OCI-LY7 (cell line): ENCODE measurements at places on chromosomes 1 and 21. TPM values are rescaled to one million over a fixed set of nuclear protein-coding genes. Genes with fewer than 3 reads are reported as not detected.

GRCh38 chr21:43927591-43928221 is 62.7 kb downstream of the AGPAT3 start:
- no peak for DNase-seq

DNA sequence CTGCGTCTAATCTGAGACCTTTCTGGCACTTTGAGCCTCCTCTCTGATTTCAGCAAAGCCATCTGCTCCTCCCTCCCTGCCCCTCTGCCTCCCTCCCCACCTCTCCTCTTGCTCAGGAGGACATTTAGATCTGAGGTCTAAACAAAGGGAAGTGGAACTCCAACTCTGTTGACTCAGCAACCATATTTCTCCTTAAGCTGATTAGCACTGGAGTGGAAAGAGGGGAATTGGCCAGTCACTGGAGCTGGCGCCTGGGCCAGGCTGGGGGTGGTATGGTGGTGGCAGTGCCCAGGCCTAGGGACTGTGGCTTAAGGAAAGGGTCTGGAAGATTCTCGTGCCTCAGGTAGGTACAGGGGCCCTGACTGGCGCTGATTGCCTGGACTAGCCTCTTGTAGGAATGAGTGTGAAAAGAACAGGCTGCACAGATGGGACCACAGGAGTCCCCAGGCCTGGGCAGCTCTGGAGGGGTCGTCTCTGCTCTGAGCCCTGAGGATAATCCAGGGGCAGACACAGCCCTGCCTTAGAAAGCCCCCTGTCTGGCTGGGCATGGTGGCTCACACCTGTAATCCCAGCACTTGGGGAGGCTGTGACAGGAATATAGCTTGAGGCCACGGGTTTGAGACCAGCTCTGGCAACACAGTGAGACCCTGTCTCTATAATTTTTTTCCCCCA is 11.9 kb downstream of the SH2D2A start:
- no peak for DNase-seq

- DNase-seq = no peak
These were observed 10.1 kb upstream of the TMEM52 start for GRCh38 chr1:1929102-1929638.

DNA sequence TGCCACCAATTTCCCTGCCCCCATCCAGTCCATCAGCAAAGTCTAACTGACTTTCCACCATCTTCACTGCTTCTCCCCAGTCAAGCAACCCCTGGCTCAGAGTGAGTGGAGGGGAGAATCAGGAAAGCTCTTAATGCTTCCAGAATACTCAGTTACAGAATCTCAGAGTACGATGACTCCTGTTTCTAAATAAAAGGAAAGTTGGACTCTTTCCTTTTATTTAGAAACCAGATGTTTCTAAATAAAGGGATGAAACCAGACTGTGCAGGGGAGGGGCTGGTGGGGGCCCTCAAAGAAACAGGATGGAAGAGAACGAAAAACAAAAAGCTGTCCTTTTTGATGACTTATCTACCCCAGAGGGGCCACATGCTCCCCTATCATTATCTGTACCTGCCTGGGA is 85.2 kb upstream of the PPM1J start:
- DNase-seq = no peak

- DNase-seq = no peak
These were observed 15.1 kb downstream of the NEK7 start for GRCh38 chr1:198171667-198172540.

The SLC44A5 gene
- not detected in 2 replicates for total RNA-seq

GRCh38 chr1:117732065-117732797 is 126.4 kb downstream of the TENT5C start:
- DNase-seq = no peak

DNA sequence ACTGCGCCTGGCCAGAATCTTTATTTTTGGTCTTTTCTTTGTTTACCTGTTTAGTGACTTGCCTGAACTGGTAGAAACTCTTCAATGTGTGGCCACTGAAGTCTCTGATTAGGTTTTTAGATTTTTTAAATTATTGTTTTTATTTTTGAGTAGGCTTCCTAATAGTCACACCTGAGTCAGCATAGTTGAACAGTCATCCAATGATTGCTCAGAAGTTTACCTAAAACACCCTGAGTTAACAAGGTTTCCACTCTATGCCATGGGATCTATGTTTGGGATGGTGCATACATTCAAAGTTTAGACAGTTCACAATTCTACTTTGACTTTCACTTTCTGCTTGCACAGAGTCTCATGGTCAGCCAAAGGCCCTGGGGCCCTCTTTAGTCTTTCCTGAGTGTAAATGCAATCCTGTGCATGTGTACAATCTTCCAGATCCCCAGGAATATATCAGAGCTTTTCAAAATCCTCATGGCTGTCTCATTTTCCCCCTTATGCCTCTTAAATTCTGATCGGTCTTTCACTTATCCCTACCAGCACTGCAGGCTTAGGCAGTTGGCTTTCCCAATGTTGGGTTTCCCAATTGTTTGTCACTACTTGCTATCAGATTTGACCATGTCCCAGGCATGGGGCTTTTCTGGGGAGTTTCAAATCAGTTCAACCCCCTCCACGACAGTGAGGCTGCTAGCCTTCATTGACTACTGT is 114.4 kb upstream of the RAB3GAP2 start:
- no peak for DNase-seq

GRCh38 chr1:193569096-193569982 is 382.9 kb upstream of the B3GALT2 start:
- DNase-seq = no peak

The FCRL6 gene
- total RNA-seq = not detected in 2 replicates

DNA sequence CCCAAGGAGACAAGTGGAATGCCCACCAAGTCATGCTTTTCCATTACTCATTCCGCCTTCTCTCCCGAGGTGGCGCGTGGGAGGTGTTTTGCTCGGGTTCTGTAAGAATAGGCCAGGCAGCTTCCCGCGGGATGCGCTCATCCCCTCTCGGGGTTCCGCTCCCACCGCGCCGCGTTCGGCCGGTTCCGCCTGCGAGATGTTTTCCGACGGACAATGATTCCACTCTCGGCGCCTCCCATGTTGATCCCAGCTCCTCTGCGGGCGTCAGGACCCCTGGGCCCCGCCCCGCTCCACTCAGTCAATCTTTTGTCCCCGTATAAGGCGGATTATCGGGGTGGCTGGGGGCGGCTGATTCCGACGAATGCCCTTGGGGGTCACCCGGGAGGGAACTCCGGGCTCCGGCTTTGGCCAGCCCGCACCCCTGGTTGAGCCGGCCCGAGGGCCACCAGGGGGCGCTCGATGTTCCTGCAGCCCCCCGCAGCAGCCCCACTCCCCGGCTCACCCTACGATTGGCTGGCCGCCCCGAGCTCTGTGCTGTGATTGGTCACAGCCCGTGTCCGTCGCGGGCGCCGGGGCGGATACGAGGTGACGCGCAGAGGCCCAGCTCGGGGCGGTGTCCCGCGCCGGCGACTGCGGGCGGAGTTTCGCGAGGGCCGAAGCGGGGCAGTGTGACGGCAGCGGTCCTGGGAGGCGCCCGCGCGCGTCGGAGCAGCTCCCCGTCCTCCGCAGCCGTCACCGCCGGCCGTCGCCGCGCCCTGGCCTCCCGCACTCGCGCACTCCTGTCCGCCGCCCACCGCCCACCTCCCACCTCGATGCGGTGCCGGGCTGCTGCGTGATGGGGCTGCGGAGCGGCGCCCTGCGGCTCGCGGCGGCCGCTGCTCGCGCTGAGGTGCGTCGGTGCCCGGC is at the start of gene KIF1B:
TSS of gene KIF1B (plus strand) at position 666 of the 906 bp plus-strand sequence. CDS start 21,759 bp downstream, outside the sequence.
- DNase-seq = peak; percentile 97

- DNase-seq = no peak
These were observed 3.6 kb upstream of the ZNF672 start for GRCh38 chr1:248834343-248834940.

- DNase-seq = peak; percentile 91
These were observed 817 bp upstream of the PMVK start for GRCh38 chr1:154937085-154937987.

The CYP4A22 gene
- total RNA-seq = not detected in 2 replicates

GRCh38 chr1:225878282-225878681 is 3.9 kb downstream of the TMEM63A start:
- DNase-seq = no peak

GRCh38 chr1:10965546-10966226 is 46.8 kb upstream of the TARDBP start:
- peak; percentile 14 for DNase-seq

The DNAJB4 gene
- total RNA-seq = 14.9 and 15.8 TPM in 2 replicates

DNA sequence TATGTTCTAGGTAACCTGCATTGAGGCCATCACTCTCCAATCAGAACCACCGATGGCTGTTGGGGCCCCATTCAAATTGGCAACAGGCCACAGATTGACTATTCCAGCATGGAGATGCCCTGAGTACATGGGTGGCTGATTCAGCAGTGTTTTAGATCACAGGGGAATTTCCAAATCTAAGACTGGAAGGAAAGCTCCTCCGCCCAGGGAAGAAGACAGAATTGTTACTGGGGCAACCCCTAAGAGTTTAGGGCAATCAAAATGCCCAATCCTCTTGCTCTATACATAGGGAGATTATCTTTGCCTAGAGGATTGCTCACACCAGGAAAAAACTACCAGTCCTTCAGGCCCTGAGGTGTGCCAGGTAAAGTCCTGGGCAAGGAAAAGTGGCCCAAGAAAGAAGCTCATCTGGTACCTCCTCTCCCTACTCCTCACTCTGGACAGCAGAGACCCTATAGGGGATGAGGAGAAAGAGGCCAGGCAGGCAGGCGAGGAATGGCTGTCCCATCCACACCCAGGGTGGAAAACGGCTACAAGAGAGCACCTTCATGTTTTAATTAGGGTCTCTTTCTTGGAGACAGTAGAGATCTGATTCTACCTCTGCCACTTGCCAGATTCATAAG is 5.8 kb downstream of the S100A8 start:
- no peak for DNase-seq

DNA sequence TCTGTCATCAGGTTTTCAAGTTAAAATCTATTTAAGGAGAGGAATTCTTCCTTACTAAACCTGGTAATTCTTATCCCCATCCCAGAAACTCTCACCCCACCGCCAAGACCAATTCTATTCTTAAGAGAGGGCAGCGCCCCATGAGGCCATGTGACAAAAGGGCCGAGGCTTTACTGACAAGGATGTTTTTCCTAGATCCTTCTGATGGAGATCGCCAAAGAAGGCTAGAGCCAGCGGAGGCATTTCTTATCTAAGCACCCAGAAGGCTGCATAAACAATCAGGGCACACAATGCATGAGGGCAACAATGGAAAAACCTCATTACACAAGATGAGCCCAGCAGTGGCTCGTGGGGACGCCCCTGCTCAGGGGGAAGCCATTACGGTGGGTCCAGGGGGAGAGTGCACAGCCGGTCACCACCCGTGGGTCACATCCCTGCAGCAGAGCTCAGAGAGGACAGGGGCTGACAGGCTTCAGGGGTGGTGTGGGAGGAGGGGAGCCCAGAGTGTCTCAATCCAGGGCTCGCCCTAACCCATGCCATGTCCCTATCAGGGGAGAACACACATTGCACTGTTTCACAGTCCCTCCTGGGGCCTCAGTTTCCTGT is 88.7 kb downstream of the ITPKB start:
- peak; percentile 43 for DNase-seq

The AHCYL1 gene
- total RNA-seq = 45.5 and 52.8 TPM in 2 replicates

- peak; percentile 54 for DNase-seq
These were observed 11.0 kb downstream of the RO60 start for GRCh38 chr1:193070386-193070753.

The TSTD1 gene
- total RNA-seq = 73.4 and 89.2 TPM in 2 replicates
